ENCODE measurements at places on chromosomes 4 and X.

GRCh38 chrX:21457718-21458117, 83.5 kb downstream of the CNKSR2 start:
- no peak for DNase-seq

- no peak for DNase-seq
Measured at GRCh38 chr4:40948014-40948413, 198.3 kb downstream of the NSUN7 start.

GRCh38 chr4:155774033-155774432, 15.2 kb downstream of the GUCY1B1 start:
- no peak for DNase-seq

- no peak for DNase-seq
Measured at GRCh38 chr4:123158576-123158975, 236.2 kb upstream of the NUDT6 start.

GRCh38 chr4:97998203-97998602, 145.1 kb downstream of the STPG2 start:
- DNase-seq, result no peak

DNA sequence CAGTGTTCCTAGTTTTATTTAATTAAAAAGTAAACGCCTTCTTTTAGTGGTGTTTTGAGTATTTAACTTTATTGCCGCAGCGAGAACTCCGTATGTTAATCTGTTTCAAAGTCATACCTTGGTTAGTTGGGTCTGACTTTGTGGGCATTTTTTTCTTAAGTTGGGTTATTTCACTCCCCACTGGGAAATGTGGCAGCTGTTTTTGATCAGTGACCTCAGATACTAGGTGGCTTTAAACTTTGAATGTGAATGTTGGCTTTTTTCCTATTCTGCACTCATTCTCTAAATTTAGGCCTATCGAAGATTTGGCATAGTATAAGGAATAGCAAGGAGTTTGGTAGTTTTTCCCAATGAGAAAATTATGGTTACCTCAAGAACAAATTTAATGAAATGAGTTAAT, 85.9 kb downstream of the FIP1L1 start:
- DNase-seq, result peak; percentile 68

- DNase-seq, result no peak
Measured at GRCh38 chrX:11751261-11751660, 6.8 kb upstream of the MSL3 start.

- DNase-seq, result peak; percentile 75
Measured at GRCh38 chrX:137565921-137566745, at the start of gene ZIC3. TSS of gene ZIC3 (plus strand) at chrX:137566127. CDS start at chrX:137566692, 565 bp downstream.

- no peak for DNase-seq
Measured at GRCh38 chr4:138392751-138393308, 150.7 kb upstream of the SLC7A11 start.

GRCh38 chr4:126445596-126445995, 1130.8 kb downstream of the FAT4 start:
- DNase-seq, result no peak

- DNase-seq, result peak; percentile 27
Measured at GRCh38 chr4:121736735-121737351, 28.1 kb downstream of the SMIM43 start.

DNA sequence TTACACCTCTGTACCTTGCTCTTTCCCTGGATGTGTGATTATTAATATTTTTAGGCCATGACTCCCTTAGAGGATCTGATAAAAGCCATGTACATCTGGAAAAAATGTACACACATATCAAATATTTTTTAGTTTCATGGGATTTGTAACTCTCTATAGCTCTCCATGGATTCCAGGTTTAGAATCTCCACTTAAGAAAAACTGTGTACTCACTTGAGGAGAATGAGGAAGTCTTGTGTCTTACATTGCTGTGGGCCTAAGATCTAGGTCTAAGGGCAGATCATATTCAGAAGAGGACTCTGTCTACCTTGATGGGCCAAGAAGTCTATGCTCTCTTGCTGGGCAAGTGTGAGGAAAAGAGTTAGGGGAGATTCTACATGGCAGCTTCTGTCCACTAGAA, 98.0 kb downstream of the RRAGB start:
- no peak for DNase-seq

- peak; percentile 17 for DNase-seq
Measured at GRCh38 chrX:38055170-38055847, 49.0 kb downstream of the SYTL5 start.

GRCh38 chr4:5928274-5928673, 35.4 kb upstream of the CRMP1 start:
- DNase-seq, result no peak

DNA sequence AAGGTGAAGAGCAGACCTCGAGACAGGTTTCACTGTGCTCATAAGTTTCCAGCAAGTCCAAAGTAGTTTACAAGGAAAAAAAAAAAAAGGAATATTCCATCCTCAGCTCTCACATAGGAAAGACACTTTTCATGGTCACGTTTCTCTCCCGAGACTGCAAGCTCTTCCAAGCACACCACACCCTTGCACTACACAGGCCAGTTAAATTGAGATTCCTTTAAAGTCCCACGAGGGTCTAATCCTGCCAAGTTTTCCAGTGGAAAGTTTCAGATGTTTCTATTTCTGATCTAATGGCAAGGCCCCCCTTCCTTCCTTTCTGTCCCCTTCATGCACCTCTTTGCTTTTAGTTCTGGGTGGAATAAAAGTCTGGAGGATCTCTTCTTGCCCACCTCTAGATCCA, 67.9 kb upstream of the PCDH19 start:
- DNase-seq, result no peak

GRCh38 chrX:39161611-39162255, 360.5 kb downstream of the MID1IP1 start:
- no peak for DNase-seq

- peak; percentile 31 for DNase-seq
Measured at GRCh38 chr4:139014371-139015268, 961 bp upstream of the NOCT start.

- no peak for DNase-seq
Measured at GRCh38 chrX:68462197-68462596, 28.9 kb upstream of the OPHN1 start.

DNA sequence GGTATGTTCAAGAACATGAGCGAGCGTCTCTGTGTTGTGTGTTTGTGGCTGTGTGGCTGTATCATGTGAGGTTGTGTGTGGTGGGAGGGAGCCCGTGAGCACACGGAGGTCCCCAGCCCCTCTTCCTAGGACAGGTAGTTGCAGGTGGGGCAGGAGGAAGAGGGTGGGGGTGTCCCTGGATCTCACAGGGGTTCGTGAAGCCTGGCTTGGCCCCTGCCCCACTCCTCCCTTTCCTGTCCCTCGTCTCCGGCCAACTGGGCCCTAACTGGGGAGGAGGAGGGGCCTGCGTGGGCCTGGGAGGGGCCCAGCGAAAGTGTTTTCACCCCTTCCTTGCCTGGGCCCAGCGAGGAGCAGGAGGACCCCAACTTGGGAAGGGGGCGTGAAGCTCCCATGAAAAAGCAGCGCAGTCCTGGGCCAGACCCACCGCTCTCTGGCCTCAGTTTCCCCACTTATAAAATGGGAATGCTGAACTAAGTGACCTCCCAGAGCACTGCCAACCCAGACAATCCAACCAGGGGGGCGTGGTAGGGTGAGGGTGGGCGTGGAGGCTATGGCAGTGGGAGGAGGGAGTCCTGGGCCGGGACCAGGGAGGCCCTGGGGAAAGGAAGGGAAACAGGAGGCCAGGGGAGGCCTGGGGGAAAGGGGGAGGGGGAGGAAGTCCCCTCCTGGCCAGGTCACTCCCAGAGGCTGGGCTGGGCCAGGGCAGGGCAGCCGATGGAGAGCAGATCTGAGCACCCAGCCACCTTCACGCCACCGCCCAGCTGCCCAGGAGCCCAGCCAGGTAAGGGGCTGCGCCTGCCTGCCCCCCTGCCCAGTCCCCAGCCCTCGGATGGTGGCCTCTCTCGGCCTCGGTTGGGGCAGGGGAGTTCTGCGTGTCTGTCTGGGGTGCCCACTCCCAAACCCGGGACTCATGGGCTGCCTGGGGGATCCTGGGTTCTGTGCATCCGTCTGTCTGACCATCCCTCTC, at the start of gene AVPR2:
Gene AVPR2, plus strand, starts transcription at position 683 of the 967 bp plus-strand sequence. CDS start 473 bp downstream, outside the sequence.
- DNase-seq, result no peak

DNA sequence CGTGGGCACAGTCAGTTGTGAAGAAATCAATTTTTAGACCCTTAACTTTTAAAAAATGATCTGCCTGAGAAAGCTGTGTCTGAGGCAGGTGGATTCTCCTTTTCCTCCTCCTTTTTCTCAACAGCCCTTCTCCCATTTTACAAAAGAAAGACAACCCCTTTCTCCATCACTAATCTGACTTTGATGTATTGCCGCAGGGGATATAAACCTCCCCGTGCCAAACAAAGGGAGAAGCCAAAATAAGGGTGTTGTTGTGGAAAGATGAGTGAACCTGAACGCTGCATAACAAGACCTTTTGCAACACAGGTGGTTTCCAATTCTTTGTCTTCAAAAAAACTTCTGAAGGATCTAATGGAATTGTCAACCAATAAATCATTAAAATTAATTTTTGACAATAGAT, 8.4 kb upstream of the FHL1 start:
- no peak for DNase-seq

GRCh38 chr4:189124149-189124758, 816.4 kb upstream of the FRG1 start:
- DNase-seq, result peak; percentile 15

DNA sequence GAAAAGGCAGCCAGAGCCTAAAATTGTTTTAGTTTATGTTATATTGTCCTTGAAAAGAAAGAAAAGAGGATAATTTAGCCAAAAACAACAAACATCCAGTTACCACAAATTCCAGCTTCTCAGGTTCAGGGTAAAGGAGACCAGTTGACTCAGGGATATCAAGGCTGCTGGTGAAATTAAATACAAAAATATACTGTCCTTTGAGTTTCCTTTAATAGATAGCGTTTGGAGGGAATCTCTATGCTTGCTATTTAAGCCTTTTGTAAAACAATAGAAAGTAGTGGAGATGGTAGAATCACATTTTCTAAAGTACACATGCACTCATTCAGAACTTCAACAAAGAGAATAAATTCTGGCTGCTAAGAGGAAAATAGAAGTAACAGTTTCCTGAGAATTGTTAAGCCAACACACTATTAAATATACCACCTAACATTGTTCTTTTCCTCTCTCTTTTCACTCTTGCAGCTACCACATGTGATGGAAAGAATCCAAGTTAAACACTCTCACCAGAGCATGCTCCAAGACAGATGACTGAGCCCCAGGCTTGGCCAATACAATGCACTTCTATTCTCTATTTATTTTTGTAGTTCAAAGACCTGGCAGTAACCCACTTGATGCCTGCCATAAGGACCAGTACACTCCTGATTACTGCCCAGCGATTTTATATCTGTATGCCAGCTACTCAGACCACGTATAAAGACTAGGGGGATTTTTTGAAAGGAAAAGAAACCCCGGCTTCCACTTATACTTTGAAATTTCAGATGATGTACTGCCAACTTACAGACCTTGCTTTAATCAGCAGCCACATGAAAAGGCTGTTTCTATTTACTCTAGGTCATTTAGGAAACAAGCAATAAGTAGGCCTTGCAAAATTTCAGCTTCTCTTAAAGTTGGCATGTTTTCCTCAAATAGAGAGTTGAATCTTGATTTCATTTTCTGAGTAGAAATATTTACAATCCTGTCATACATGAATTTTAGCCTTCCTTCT, 756.9 kb downstream of the FAT4 start:
- peak; percentile 29 for DNase-seq

GRCh38 chrX:124328765-124329164, 3.7 kb upstream of the TEX13D start:
- DNase-seq, result no peak

GRCh38 chr4:96827086-96827485, 987.2 kb downstream of the PDHA2 start:
- DNase-seq, result no peak
